ENCODE measurements at places on chromosomes 16 and 17.

DNA sequence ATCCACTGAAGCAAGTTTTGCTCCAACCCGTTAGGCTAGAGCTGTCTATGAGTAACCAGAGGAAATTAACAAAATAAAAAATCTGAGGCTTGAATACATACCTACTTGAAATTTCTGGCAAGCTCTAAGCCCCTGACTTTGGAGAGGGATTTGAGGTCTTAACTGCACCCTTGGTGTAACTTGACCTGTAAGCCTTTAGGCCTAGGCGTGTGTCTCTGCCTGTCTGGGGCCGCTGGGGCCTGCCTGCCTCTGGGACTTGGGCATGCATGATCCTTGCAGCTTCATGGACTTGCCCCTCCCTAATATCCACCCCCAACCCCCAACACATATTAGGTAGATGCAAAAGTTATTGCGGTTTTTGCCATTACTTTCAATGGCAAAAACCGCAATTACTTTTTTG lies 3.7 kb upstream of the CDC42EP4 start:
- no peak for DNase-seq

- DNase-seq, result no peak
Measured at GRCh38 chr17:82348866-82349265, 10.2 kb upstream of the TEX19 start.

DNA sequence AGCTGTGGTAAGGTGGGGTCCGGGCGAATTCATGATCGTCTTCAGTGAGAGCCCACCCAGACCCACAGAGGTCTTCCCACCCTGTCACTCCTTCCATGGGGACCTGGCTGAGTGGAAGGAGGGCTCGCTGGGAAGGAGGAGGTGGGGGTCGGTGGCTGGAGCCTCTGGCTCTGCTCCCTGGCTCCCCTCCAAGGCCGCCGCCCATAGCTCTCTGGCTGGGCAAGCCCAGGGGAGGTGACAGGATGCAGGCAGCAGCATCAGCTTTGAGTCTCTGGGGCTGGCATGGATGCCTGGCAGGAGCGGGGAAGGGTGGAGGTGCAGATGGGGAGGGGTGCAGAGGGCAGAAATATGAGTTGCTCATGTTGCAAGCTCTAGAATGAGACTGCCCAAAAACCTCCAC lies 147.0 kb downstream of the ENGASE start:
- no peak for DNase-seq

- DNase-seq, result no peak
Measured at GRCh38 chr17:19024101-19025078, 19.8 kb upstream of the FAM83G start.

DNA sequence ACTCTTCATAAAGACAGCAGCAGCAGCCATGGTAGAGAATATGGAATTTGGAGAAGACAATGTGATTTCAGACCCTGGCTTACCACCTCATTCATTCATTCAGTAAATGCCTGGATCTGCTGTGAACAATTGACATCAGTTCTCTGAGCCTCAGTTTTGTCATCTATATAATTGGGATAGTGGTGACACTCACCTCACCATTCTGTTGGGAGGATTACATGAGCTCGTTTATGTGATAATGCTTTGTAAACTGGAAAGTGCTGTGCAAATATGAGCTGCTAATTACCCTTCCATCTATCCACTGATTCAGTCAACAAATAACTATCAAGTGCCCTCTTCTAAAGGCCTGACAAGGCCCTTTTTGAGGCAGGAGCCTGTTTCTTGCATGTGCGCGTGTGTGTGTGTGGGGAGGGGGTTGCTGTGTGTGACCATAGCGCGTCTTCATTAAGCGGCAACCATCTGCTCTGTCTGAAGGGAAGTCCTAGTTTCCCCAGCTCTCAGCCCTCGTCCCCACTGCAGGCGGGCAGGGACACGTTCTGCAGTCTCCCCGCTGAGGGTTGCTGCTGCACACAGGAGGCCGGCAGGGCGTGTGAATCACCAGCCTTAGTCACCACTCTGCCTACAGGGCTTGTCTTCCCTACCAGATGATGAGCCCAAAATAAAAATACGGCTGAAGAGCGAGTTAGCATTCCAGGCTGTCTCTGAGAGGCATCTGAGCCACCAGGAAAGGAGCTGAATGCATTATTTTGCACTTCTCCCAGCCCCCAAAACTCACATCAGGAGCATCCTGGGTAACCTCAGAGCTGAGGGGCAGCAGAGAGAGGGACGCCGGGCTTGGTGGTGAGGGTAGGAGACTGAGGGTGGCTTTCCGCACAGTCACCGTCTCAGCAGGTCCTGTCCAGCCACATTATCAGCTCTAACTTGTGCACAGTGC lies 19.9 kb downstream of the ARL4D start:
- no peak for DNase-seq

- DNase-seq, result no peak
Measured at GRCh38 chr16:82281544-82281943, 111.5 kb upstream of the MPHOSPH6 start.

DNA sequence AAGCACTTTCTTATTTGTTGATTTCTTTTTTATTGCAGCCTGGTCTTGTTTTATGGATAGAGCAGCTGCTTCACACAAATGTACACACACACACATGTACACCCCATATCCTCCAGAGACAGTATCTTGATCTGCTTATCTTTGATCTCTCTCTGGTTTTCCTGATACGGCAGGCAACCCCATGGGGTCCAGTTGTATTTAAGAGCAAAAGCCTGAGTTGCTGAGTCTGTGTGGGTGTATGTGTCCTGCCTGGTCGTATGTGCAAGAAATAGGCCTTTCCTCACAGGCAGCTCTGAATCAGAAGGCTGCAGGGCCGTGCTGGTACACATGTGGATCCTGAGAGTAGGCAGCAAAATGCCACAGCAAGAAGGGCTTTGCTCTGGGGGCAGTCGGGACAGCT lies 14.6 kb upstream of the LGALS9 start:
- no peak for DNase-seq

- no peak for DNase-seq
Measured at GRCh38 chr17:72531729-72532128, 410.9 kb downstream of the SOX9 start.

GRCh38 chr17:4208238-4208637 lies 55.5 kb downstream of the ANKFY1 start:
- no peak for DNase-seq

DNA sequence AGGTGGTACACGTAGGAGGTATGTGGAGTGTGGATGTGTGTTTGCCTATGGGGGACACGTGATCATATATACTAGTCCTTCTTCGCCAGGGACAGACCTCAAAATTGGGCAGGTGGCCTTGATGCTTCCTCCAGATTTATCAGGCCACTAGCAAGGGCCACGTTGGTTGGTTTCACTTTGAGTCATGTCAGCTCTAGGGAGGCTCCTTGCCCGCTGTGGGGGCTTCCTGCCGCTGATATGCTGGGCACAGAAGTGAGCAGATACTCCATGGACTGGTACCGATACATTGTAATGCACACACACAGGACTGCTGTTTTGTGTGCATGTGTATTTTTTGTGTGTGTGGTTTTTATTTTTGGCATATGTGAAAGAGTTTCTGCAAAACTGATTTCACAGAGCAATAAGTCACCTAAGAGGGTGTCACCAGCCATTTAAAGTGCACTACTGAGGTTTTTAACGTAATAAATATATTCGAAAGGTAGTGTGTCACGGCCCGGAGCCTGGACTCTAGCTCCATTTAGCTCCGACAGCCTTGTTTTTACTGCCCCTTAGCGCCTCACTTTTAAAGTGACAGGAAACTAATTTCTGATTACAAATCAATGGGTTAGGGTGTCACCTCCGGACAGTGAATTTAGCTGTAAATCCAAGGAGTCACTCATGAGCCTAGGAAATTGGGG lies 605.5 kb upstream of the SALL1 start:
- DNase-seq, result no peak

- peak; percentile 90 for DNase-seq
Measured at GRCh38 chr16:68264128-68265077, at the start of gene SLC7A6. Gene SLC7A6, plus strand, starts transcription at chr16:68264526. Its CDS starts 10,201 bp downstream, at chr16:68274727.

- DNase-seq, result no peak
Measured at GRCh38 chr17:9368631-9369030, 207.0 kb downstream of the STX8 start.

DNA sequence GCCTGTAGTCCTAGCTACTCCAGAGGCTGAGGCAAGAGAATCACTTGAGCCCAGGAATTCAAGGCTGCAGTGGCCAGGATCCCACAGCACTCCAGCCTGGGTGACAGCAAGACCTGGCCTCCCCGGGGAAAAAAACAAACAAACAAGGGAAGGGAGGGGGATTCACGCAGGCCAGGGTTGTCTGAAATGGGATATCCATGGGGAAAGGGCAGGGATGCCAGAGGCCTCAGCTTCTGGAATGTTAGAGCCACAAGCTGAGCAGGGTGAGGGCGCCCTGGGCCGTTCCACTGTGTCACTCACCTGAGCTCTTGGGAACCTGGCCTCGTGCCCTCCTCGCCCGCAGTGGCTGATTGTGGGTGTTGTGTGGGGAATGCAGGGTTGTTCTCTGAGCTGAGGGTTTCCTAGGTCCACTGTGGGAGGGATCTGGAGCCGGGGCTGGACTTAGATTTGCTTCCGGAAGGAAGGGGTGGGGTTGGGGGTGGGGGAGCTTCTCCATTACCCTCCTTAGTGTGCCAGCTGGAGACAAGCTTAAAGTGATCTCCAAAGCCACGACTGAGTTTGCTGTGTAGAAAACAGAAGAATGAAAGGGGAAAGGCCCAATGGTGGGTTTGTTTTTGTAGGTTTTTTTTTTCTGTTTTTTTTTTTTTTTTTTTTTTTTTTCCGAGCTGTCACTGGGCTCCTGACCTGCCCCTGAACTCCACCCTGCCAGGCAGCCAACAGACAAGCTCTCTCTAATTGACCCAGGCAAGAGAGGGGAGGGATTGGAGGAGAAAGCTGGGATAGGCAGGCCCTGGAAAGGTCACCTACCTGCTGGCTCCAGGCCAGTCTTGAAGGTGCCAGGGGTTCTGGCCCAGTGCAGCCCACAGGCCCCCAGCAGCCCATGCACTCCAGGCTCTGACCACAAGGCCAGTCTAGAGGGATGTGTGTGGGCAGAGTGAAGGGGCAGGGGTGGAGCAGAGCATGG lies at the start of gene SULT1A1:
Gene SULT1A1, minus strand, starts transcription at position 414 of the 964 bp plus-strand sequence. CDS start 1,189 bp downstream, outside the sequence.
- DNase-seq, result no peak

- no peak for DNase-seq
Measured at GRCh38 chr17:42284566-42284965, 3.7 kb upstream of the STAT5A start.

- DNase-seq, result no peak
Measured at GRCh38 chr16:55364811-55365210, 40.8 kb downstream of the IRX6 start.

DNA sequence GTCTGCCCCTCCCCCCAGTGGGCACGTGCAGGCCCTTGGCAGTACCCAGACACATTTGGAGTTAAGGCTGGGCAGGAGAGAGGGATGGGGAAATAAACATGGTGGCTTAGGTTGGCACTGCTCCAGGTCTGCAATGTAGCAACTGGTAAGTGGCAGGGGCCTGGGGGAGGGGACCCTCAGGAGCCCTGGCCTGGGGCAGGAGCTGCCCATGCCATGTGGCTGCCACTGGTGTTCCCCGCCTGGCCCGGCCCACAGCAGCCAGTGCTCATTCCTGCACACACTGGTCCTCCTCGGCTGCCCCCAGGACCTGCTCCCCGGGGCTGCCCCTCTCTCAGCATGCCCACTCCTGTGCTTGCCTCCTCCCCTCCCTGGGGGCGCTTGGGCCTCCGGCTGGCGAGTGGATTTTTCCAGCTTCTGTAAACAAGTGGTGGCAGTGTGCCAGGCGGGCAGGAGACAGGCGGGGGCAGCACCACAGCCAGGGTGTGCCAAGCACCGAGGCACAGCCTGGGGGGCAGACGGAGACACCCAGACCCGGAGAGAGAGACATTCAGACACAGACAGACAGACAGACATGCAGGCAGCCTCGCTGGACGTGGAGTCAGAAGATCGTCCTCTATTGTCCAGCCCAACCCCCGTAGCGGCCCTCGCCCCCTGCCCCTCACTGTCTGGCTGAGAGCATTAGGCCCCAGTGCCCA lies 9.4 kb downstream of the THRA start:
- DNase-seq, result no peak

- DNase-seq, result no peak
Measured at GRCh38 chr17:601926-602303, 112.7 kb downstream of the VPS53 start.

DNA sequence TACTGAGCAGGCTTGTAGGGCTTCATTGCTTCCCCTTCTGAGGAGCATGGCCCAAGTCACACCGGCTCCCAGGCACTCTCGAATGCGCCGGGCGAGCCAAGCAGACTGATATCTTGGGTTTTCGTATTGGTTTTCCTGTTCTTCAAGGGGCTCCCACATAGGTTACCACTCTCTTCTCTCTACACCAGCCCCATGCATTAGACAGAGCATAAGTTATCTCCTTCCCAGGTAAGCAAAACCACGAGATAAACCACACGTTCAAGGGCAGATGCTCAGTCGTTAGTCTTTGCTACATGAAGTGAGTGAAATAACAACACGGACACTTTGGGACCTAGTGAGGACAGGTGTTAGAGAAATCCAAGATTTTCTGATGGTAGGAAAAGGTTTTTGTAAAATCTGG lies 211.2 kb downstream of the ABCC12 start:
- no peak for DNase-seq

- DNase-seq, result peak; percentile 50
Measured at GRCh38 chr16:88939245-88939971, 37.6 kb downstream of the CBFA2T3 start.

DNA sequence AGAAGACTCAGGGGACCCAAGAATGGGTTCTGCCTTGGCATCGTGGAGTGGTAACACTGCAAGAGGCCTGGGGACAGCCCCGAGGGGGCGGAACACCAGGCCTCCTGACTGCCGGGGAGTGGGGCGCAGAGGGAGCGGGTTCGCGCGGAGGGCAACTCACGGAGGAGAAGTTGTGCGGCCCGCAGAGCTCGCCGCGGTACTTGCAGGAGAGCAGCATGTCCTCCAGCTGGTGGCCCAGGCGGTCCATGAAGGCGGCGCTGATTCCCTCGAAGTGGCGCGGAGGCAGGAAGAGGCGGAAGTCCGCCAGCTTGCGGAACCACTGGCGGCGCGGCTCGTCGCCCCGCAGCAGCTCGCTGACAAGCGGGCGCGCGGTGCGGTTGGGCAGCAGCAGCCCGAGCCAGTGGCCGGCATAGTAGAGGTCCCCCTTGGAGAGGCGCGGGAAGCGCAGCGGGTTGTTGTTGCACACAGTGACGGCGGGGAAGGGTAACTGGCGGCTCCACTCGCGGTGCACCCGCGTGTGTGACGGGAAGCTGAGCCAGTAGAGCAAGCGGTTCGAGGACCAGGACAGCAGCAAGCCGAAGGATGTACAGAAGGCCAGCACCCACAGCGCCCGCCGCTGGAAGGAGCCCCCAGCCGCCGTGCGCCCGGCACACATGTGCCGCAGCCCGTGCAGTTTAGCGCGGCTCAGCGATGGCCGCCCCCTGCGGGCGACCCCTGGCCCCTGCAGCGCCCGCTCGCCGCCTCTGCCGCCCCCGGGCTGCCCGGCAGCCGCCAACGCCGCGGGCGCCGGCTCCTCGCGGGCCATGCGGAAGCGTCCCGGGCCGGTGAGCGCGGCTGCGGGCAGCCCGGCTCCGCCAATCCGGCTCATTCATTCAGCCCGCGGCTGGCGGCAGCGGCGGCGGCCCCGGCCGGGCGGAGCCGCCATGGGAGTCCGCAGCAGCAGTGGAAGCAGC lies 1.6 kb downstream of the ASIC2 start:
- no peak for DNase-seq

GRCh38 chr16:1217526-1217925 lies 7.5 kb downstream of the TPSG1 start:
- DNase-seq, result no peak

Data from GM10248 (cell line).